ENCODE measurements at places on chromosomes 3 and 15.

- no peak for DNase-seq
These were observed 621.7 kb upstream of the AGTR1 start for GRCh38 chr3:148075771-148076716.

GRCh38 chr3:79361748-79362378 lies 405.9 kb downstream of the ROBO1 start:
- DNase-seq: no peak

- DNase-seq: no peak
These were observed 7.0 kb downstream of the CLDN11 start for GRCh38 chr3:170425491-170426239.

GRCh38 chr3:138323971-138324370 lies 5.7 kb downstream of the NME9 start:
- no peak for DNase-seq
